ENCODE measurements at places on chromosomes 2 and 18.

GRCh38 chr2:234290671-234291070 is 206.2 kb downstream of the ARL4C start:
- DNase-seq, result no peak

DNA sequence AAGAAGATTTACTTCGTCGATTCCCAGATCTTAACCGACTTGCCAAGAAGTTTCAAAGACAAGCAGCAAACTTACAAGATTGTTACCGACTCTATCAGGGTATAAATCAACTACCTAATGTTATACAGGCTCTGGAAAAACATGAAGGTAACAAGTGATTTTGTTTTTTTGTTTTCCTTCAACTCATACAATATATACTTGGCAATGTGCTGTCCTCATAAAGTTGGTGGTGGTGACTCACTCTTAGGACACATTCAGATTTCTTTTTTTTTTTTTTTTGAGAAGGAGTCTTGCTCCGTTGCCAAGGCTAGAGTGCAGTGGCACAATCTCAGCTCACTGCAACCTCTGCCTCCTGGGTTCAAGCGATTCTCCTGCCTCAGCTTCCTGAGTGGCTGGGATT is 26.8 kb downstream of the MSH2 start:
- no peak for DNase-seq

- no peak for DNase-seq
Measured at GRCh38 chr2:179037807-179038206, 12.1 kb downstream of the CCDC141 start.

GRCh38 chr2:118683460-118683859 is 164.0 kb downstream of the EN1 start:
- DNase-seq, result no peak

DNA sequence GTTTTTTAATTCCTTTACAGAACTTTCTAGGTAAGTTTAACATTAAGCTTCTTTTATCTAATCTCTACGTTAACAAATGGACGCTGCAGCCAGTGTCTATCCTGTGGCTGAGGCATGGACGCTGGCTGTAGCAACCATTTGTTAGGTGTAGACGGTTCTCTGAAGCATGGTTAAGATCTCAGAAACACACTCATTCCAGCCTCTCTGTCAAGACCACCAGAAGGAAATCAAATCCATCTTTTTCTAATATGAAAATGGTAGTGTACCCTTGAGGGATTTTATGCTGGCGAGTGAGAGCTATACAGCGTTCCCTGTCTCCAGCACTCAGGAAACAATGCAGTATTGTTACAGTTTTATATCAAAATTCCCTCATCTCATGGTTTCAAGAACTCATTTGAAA is 78.0 kb downstream of the DTNB start:
- DNase-seq, result no peak

- DNase-seq, result no peak
Measured at GRCh38 chr2:129847043-129847442, 132.4 kb upstream of the RAB6C start.

DNA sequence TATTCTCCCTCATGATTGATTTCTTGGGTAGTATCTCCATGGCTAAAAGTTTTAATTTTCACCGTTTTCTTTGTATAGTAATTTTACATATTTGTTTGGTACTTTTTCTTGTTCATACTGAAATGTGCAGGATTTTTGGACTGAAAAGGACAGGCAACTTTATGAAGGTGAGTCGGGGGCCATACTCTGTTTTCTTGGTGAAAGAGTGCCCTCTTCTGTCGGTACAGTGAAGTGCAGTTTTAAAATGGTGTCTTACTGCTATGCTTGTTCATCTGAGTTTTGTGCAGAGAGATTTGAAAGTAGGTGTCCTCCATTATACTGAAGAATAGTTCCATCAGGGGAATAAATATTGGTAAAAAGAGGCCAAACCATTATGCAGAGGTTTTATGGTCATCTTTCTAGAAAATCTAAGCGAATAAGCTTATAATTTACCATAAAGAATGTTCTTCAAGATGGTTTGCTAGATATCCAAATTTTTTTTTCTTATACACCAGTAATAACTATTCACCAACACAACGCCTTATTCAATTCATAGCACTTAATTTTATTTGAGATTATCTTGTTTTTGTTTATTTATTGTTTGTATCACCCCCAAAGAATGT is 8.7 kb upstream of the SERPINB13 start:
- no peak for DNase-seq

- DNase-seq, result no peak
Measured at GRCh38 chr18:70154591-70155194, 50.8 kb downstream of the RTTN start.

- no peak for DNase-seq
Measured at GRCh38 chr2:231222318-231223000, 24.0 kb downstream of the ARMC9 start.

GRCh38 chr2:45337481-45337880 is 273.6 kb downstream of the SRBD1 start:
- DNase-seq, result no peak

DNA sequence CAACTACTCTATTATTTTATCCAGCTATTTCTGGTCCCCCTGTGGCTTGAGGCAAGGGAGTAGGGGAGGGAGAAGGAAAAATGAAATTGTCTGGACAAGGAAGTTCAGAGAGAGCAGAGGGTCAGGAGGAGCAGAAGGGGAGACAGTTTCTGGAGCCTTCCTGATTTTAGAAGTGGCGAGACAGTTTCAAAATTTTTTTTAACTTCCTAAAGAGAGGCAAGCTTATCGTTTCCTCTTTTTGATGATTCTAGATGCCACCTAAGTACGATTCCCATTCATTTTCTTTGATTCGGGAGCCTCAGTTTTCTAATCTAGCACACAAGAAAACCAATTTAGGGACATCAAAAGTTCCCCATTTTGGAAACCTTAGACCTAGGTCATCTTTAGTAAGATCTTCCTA is 96.9 kb upstream of the B3GNT2 start:
- no peak for DNase-seq

GRCh38 chr2:9015998-9016397 is 12.5 kb upstream of the MBOAT2 start:
- DNase-seq, result no peak

GRCh38 chr2:194730266-194730665 is 926.8 kb upstream of the SLC39A10 start:
- no peak for DNase-seq
